ENCODE measurements at places on chromosomes 12 and 14.

- DNase-seq = no peak
These were observed 160.8 kb upstream of the LMO3 start for GRCh38 chr12:16766736-16767135.

DNA sequence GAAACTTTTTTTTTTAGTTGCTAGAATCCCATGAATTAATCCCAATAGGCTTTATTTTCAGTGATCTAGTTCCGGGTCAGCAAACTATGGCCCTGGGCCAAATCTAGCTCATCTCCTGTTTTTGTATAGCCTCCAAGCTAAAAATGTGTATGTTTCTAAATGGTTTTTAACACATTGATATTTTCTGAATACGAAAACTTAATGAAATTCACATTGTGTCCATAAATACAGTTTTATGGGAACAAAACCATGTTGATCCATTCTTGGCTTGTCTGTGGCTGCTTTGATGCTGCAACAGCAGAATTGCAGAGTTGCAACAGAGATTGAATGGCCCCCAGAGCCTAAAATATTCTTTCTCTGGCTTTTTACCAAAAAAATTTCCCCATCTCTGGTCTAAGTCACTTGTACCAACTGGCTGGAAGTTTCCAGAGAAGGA, 47.5 kb downstream of the ZNF664 start:
- DNase-seq = no peak

GRCh38 chr14:38316922-38317321, 61.0 kb upstream of the CLEC14A start:
- DNase-seq = no peak

DNA sequence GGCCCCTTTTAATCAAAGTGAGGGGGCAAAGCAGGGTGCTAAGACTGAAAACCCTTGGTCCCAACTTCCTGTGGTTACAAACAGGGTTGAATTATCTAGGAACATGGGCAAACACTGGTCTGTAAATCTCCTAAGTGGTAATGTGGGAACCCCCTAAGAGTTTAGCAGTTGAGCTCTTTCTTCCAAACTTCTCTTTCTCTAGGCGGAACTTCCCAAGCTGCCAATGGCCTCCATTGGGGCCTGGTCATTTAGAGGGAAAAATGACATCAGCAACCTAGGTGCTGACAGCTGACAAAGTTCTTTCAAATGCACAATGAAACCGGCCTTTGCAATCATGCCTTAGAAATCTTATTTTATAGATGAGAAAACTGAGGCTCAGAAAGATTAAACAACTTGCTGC, 17.7 kb downstream of the HEBP1 start:
- no peak for DNase-seq

- DNase-seq = no peak
These were observed 6.4 kb upstream of the NTN4 start for GRCh38 chr12:95796982-95797289.

DNA sequence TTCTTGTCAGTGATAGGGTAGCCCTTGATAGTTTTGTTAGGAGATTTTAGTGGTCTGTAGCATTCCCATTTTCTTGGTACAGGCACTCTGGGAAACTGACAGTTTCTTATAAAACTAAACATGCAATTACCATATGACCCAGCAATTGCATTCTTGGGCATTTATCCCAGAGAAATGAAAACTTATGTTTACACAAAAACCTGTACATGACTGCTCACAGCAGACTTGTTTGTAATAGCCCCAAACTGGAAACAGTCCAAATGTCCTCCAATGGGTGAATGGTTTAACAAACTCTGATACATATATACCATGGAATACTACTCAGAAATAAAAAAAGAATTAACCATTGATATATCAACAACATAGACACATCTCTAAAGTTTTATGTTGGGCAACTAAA, 75.5 kb downstream of the BORCS5 start:
- peak; percentile 59 for DNase-seq

DNA sequence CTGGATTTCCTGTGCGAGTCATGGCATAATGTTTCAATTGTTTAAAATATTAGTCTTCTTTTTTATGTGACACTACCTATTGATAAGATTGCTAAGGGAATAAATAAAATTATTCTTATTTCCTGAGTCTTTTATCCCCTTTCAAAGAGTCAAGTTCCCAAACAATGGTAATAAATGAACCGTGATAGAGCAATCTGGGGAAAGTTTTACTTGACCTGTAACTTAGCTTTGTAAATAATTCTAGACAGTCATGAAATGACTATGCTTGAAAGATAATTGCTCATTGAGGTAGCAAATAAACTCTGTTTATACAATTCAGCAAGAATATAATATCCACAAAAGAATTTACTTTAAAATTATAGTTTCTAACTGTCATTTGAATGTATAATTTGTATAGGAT, 82.1 kb downstream of the TSPAN8 start:
- DNase-seq = no peak

DNA sequence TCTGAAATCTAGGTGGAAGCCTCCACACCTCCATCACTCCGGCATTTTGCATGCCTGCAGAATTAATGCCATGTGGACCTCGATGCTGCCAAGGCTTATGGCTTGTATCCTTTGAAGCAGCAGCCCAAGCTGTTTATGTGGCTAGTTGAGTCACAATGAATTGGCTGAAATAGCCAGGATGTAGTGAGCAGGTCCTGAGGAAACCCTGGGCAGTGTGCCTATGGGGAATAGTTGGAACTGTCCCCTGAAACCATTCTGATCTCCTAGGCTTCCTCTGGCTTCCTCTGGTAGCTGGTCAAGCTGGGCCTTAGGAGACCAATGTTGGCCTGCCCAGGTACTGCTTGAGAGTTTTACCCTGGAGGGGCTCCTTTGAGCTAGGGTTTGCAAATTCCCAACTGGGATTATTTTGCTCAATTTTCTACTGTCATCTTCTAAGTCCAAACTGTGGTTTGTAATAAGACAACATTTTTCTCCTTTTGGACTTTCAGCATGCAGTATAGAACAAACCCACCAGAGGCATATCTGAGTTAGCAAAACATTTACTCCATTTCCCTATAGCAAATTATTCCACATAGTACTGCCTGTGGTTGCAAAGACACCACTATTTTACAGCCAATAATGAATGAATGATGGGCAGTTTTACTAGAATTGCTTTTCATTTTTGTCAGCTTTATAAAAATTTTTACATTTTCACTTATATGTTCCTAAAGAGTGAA, 85.1 kb upstream of the AMIGO2 start:
- DNase-seq = no peak

GRCh38 chr12:34547276-34547675, 525.0 kb downstream of the ALG10 start:
- no peak for DNase-seq

- DNase-seq = no peak
These were observed 260.5 kb downstream of the RAD51B start for GRCh38 chr14:68079941-68080697.

GRCh38 chr12:53867216-53868012, 71.2 kb upstream of the HOXC13 start:
- DNase-seq = no peak

DNA sequence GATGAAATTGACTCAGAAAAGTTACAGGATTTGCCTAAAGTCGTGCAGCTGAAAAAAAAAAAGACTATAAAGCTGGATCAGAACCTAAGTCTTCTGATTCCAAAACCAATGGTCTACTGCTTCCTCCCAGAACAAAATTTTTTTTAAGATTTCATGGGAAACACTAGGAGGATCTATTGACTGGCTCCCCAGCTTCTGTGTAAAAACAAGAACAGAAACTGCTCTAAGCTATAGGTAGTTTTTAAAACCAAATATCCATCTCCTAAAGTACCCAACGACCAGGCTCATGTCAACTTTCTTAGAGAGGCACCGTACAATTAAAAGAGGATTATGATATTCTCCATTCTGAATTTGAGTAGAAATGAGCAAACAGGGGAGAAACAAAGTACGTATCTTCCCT, 9.4 kb downstream of the FMNL3 start:
- no peak for DNase-seq

- DNase-seq = no peak
These were observed at the start of gene ANKS1B for GRCh38 chr12:99984271-99985128. ANKS1B (minus strand) TSS chr12:99984936; CDS start chr12:99984237, 699 bp downstream.

- DNase-seq = no peak
These were observed 193.1 kb downstream of the NPAS3 start for GRCh38 chr14:33131801-33132200.

GRCh38 chr12:47920913-47921312, 16.1 kb upstream of the VDR start:
- no peak for DNase-seq

- no peak for DNase-seq
These were observed 16.1 kb downstream of the PAWR start for GRCh38 chr12:79674629-79675028.

DNA sequence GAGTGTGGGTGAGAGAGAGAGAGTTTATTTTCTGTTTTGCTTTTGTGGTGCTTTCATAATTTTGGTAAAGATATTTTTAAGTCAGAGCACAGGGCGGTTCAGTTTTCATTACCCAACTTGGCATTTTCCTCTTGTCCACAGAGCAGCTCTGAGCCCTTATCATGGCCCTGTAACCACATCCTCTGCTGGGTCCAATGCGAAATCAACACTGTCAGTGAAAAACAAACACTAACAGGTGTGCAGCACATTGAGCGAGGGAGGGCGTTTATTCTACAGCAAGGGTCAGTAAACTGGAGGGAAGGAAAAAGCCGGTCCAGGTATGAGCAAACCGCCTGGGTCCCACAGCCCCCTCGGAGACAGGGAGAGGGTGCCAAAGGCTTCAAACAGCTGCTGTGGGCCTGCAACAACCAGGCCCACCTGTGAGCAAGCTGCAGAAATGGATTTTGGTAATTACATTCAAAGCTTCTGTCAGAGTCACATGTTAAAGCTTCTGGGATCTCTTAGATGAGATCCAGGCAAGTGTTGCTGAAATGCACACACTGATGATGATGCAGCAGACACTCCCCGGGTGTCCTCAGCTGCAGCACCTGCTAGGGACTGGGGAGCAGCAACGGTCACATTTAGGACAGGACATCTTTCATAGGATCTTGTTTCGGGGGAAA, 132.7 kb upstream of the DYRK2 start:
- DNase-seq = no peak

DNA sequence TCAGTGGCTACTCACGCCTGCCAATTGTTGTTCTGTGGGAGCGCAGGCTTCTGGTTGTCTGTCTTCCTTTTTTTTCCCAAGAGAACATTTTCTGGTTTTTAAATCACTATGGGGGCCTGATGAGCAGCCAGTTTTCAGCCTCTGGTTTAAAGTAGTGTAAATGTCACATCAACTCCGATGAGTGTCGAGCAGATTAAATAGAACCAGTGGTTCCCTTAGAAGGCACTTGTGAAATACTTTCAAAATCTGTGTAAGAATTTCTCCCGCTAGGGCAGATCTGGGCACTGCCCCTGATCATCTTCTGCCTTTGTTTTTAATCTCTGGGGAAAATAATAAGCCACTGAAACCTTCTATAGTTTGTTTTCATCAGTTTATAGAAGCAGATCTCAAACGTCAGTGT, 130.4 kb downstream of the PRIMA1 start:
- DNase-seq = no peak

DNA sequence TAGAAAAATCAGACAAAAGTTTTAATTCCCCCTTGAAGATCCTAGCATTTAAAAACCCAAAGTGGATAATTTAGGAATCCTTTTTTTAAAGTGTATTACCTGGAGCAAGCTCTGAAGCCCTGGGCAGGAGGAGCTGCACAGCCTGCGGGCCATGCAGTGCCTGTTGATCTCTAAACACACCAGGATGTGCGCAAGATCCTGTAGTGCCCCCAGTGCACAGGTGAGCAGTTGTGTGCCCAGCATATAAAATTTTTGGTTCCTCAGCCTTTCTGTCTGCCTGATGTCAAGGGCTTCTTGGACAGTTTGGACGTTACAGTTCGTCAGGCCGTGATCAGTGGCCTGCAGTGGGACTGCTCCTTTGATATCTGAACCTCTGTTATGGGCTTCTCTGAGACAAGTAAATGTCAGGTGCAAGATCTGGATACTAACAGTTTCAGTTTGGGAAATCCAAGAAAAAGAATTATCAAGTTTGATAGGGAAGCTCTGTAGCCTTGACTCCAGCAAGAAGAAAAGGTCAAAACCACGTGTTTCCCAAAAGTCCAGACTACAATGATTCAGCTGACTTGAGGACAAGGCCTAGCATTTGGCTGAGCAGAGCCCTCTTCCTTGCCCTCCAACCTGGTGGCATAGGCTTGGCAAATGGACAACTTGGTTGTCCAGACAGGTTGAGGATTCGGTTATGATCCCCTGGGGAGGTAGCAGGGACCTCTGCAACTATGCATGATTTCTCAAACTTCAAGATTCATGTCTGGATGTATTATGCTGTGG, 1.0 kb downstream of the ATXN7L3B start:
- no peak for DNase-seq

- DNase-seq = no peak
These were observed 41.2 kb downstream of the AEBP2 start for GRCh38 chr12:19480459-19480858.

All from BJ (cell line).